ENCODE measurements at places on chromosomes 12 and 14. TPM values are rescaled to one million over a fixed set of nuclear protein-coding genes. Genes with fewer than 3 reads are reported as not detected.

The SCN8A gene
- 6.5 TPM for total RNA-seq

The GPHN gene
- 6.9 TPM for total RNA-seq

The ACOT6 gene
- total RNA-seq, result not detected

The FGF23 gene
- total RNA-seq, result not detected

The FAM90A1 gene
- not detected for total RNA-seq

DNA sequence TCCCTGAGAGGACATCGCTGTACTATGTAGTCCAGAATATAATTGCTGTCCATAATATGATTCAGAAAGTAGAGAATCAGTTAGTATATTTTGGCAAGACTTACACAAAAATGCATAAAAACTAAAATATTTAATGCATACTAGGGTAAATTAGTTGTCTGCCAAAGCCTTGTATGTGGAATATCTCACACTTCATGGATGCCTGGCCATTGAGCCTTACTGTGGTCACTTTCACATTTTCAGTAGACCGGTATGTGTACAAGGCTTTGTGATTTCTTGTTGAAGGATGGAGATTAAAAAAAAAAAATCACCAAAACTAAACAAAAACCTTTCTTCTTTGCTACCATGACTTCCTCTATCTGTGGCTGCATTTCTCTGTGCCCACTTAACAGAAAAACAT is 197.3 kb upstream of the DDHD1 start:
- H3K36me3 ChIP-seq, result no peaks in the 10 kb centered on the region
- no peak for DNase-seq
- no peak overlapping the region for H3K4me3 ChIP-seq
- H3K27ac ChIP-seq, result no peak overlapping the region

DNA sequence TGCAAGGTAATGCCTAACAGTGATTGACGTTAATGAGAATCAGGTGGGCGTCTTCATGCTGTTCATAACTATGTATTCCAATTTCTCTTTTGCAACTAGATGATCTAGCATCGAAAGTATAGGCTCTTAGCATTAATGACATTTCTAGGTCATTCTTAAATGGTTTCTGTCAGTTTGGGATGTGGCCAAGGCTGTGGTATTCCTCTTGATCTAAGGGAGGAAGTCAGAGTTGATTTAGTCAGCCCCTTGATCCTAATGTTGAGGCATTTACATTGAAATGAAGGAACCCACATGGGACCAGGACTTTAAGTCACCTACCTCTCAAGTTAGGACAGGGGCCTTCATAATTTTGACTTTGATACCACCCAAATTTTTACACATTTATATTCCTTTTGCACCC is 448.1 kb downstream of the NPAS3 start:
- DNase-seq, result peak; percentile 56
- no peak overlapping the region for H3K4me3 ChIP-seq
- no peak overlapping the region for H3K27ac ChIP-seq
- no peaks in the 10 kb centered on the region for H3K36me3 ChIP-seq
- H3K4me1 ChIP-seq, result no peaks in the 10 kb centered on the region
- H3K27me3 ChIP-seq, result peaks cover 2% of the 10 kb centered on the region

GRCh38 chr14:105363847-105364708 is 34.3 kb upstream of the TEX22 start:
- H3K27ac ChIP-seq, result no peak overlapping the region
- peaks cover 4% of the 10 kb centered on the region for H3K4me1 ChIP-seq
- no peaks in the 10 kb centered on the region for H3K27me3 ChIP-seq
- H3K36me3 ChIP-seq, result no peaks in the 10 kb centered on the region
- DNase-seq, result peak; percentile 61
- H3K4me3 ChIP-seq, result no peak overlapping the region

- no peaks in the 10 kb centered on the region for H3K27me3 ChIP-seq
- H3K4me3 ChIP-seq, result no peak overlapping the region
- H3K27ac ChIP-seq, result no peak overlapping the region
- DNase-seq, result no peak
Observed at GRCh38 chr12:106021516-106021915, 117.2 kb downstream of the NUAK1 start.

- no peak overlapping the region for H3K4me3 ChIP-seq
- H3K27ac ChIP-seq, result peak overlapping the region; percentile 4
- peaks cover 6% of the 10 kb centered on the region for H3K36me3 ChIP-seq
- H3K27me3 ChIP-seq, result no peaks in the 10 kb centered on the region
- peaks cover 11% of the 10 kb centered on the region for H3K4me1 ChIP-seq
Observed at GRCh38 chr14:102154821-102155549, 15.3 kb downstream of the WDR20 start.

DNA sequence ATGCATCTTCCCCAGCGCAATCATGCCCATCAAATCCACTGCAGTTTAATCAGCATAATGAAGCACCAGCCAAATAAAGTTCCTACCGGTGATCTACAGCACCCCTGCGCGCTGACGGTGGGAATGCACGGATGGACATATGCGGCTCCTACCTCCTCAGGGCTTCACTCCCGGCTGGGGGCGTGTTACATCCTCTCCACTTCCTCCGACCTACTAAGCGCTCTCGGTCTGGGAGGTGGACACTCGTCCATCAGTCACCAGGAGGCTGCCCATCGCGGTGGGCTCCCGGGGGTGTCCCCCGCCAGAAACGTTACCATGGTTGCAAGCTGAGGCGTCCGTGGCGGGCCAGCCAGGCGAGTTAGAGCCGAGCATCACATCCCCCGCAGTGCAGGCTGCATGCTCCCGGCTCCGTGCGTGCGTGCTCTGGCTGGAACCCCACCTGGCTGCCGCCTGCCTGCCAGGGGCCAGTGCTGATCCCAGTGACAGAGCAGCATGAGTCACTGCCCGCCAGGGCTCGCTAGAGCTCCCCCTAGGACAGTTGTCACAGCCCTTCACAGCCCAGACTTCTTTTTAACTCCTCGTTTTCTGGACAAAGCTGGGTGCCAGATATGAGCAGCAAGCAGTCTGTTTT is 73.0 kb downstream of the CIT start:
- H3K36me3 ChIP-seq, result no peaks in the 10 kb centered on the region
- peaks cover 14% of the 10 kb centered on the region for H3K4me1 ChIP-seq
- H3K4me3 ChIP-seq, result peak overlapping the region; percentile 60
- no peaks in the 10 kb centered on the region for H3K27me3 ChIP-seq
- no peak overlapping the region for H3K27ac ChIP-seq
- peak; percentile 57 for DNase-seq

GRCh38 chr14:21255385-21256101 is 13.7 kb downstream of the HNRNPC start:
- no peak overlapping the region for H3K27ac ChIP-seq
- H3K36me3 ChIP-seq, result peaks cover 48% of the 10 kb centered on the region
- H3K4me1 ChIP-seq, result peaks cover 22% of the 10 kb centered on the region
- DNase-seq, result peak; percentile 32

DNA sequence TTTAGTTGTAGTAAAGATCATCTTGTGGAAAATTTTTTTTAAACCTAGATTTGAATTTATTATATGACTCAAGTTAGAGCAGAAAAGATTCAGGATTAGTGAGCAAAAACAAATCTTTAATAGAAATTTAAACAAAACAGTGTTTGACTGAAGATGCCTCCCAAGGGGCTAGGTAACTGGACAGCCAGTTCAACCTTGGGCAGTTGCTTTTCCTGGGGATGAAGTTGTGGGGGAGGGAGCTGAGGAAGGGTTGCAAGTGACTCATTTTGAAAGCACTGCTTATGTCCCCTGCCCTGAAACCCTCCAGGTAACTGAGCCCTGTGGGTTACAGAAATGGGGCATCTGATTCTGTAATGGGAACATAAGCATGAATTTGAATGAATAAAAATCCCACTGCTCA is 13.1 kb downstream of the CFAP54 start:
- no peak overlapping the region for H3K27ac ChIP-seq
- no peaks in the 10 kb centered on the region for H3K27me3 ChIP-seq
- no peak overlapping the region for H3K4me3 ChIP-seq
- no peaks in the 10 kb centered on the region for H3K36me3 ChIP-seq

- peak overlapping the region; percentile 38 for H3K4me3 ChIP-seq
- H3K27me3 ChIP-seq, result no peaks in the 10 kb centered on the region
- H3K36me3 ChIP-seq, result no peaks in the 10 kb centered on the region
- peaks cover 31% of the 10 kb centered on the region for H3K4me1 ChIP-seq
Observed at GRCh38 chr14:68814539-68815297, 21.9 kb upstream of the ZFP36L1 start.

DNA sequence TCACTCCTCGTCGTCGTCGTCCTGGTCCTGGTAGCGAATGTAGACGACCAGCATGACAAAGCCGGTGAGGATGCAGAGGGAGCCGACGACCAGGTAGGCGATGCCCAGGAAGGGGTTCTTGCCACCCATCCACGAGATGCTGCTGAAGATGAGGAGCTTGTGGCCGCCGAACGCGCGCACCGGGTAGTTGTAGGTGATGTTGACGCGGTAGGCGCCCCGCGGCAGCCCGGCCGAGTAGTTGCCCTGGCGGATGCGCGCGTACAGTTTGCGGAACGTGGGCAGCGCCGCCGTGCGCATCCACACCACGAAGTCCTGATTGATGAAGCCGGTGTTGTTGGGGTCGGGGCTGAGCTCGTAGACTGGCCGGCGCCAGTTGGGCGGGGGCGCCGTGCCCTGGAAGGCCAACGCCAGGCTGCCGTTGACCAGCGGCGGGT is 1.0 kb downstream of the TMEM30B start:
- peaks cover 6% of the 10 kb centered on the region for H3K4me1 ChIP-seq
- no peak overlapping the region for H3K27ac ChIP-seq
- no peaks in the 10 kb centered on the region for H3K36me3 ChIP-seq
- H3K4me3 ChIP-seq, result peak overlapping the region; percentile 64
- no peak for DNase-seq
